ENCODE measurements at places on chromosomes 7 and 10. TPM values are rescaled to one million over a fixed set of nuclear protein-coding genes. Genes with fewer than 3 reads are reported as not detected.

Gene PNLIPRP1
- total RNA-seq: not detected

Gene PDZD8
- 13.4 TPM for total RNA-seq

Gene ZNF804B
- not detected for total RNA-seq

Gene CASTOR2
- total RNA-seq: 3.7 TPM

Gene PIP
- not detected for total RNA-seq
